Right lung (tissue), 10 donors: ENCODE measurements at places on chromosomes 11 and 22. TPM values are rescaled to one million over a fixed set of nuclear protein-coding genes. Genes with fewer than 3 reads are reported as not detected.

The SPA17 gene
- polyA plus RNA-seq, result 12.3 TPM

The C11orf97 gene
- 3.7 TPM for polyA plus RNA-seq

The GLB1L2 gene
- 5.3 TPM for polyA plus RNA-seq

The TSPAN18 gene
- polyA plus RNA-seq, result 48.9 TPM

The VPREB3 gene
- not detected for polyA plus RNA-seq

The CADM1 gene
- 149 TPM for polyA plus RNA-seq

The RIMBP3C gene
- 0.09 TPM for polyA plus RNA-seq

The TMEM41B gene
- 47.6 TPM for polyA plus RNA-seq

The TSGA10IP gene
- polyA plus RNA-seq, result 0.31 TPM

The MIOX gene
- polyA plus RNA-seq, result 0.08 TPM

The CYB5R2 gene
- polyA plus RNA-seq, result 27.0 TPM

The MS4A3 gene
- 1.2 TPM for polyA plus RNA-seq

The LARGE2 gene
- polyA plus RNA-seq, result 11.4 TPM

The KRTAP5-9 gene
- 0.26 TPM for polyA plus RNA-seq

The ANO3 gene
- polyA plus RNA-seq, result 0.69 TPM

The CSRP3 gene
- polyA plus RNA-seq, result 29.2 TPM

The PDE3B gene
- 33.1 TPM for polyA plus RNA-seq

The OTOG gene
- 0.24 TPM for polyA plus RNA-seq
